Fibroblast of mammary gland (primary cell): ENCODE measurements at places on chromosomes 5 and 9.

- peak; percentile 64 for DNase-seq
Measured at GRCh38 chr9:69412741-69413150, 87.7 kb downstream of the ENTREP1 start.

DNA sequence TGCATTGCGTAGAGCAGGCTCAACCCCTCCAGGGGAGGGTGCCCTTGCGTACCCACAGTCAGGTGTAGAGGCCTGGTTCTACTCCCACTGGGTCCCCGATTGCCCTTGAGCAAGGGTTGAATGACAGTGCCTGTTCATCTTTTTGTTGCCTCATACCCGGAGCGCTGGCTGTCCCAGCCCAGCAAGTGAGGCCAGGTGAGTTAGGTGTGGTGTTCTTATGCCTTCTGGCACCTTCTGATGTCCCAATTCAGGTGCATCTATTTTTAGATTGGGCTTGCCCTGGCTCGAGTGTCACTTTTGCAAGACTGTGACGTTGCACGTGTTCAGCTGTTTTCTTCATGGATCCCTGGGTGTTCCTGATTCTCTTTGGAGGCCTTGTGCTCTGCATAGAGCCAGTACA is 257.8 kb downstream of the GOLPH3 start:
- no peak for DNase-seq

DNA sequence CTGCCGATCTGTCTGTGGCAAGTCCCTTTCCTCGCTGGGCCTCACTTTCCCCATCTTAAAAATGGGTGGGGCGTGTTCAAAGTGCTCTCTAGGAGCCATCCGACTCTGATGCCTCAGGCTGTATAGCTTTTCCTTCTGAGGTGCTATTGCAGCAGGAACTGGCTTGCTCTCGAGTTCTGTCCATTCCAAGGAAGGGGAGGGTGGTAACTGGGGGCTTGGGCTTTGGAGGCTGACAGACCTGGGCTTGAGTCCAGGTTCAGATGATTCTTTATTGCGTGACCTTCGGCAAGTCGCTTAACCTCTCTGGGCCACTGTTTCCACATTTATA is 139.5 kb downstream of the RGS3 start:
- DNase-seq, result no peak

DNA sequence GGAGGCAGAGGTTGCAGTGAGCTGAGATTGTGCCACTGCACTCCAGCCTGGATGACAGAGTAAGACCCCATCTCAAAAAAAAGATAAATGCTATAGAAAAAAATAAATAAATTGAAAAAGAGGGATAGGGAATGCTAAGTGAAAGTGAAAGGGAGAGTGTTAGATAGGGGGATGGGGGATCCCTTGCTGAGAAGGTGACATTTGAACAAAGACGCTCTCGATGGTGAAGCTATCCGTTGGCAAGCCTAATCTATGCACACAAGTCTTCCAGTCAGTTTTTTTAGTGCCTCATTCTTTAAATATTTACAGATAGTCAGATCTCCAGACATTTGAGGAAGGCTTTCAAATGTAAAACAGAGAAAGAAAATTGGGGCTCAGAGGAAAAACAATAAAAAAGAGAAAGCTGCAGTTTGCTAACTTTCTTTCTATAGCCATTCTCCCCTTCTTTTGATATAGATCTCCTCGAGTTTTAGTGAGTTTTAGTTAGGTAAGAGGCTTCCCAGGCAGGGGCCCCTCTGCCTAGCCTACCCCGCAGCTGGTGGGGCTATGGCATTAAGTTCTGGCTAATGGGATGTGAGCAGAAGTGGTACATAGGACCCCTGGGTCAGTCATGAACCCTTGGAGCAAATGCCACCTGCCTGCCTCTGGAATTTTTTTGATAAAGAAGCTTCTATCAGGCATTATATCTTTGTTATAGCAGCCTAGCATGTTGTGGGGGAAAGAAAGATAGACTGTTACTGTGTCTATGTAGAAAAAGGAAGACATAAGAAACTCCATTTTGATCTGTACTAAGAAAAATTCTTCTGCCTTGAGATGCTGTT is 12.0 kb downstream of the GLRX start:
- no peak for DNase-seq

DNA sequence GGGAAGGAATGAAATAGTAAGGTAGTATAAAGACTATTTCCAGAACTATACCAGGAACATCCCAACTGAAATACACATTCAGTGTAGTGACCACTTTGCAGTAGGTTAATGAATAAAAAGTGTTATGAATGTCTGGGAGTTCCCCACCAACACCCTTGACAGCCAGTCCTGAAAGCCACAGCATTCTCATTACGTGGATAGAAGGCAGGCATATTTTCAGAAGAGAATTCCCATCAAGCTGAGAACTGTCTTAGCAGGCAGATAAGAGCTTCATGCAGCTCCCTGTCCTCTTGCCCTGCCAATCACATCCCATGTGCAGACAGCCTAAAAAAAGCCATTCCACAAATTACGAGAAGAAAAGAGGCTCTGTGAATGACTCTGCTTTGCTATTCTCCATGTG is 695.0 kb downstream of the DTWD2 start:
- no peak for DNase-seq

GRCh38 chr5:133708331-133708850 is 96.0 kb upstream of the FSTL4 start:
- no peak for DNase-seq

DNA sequence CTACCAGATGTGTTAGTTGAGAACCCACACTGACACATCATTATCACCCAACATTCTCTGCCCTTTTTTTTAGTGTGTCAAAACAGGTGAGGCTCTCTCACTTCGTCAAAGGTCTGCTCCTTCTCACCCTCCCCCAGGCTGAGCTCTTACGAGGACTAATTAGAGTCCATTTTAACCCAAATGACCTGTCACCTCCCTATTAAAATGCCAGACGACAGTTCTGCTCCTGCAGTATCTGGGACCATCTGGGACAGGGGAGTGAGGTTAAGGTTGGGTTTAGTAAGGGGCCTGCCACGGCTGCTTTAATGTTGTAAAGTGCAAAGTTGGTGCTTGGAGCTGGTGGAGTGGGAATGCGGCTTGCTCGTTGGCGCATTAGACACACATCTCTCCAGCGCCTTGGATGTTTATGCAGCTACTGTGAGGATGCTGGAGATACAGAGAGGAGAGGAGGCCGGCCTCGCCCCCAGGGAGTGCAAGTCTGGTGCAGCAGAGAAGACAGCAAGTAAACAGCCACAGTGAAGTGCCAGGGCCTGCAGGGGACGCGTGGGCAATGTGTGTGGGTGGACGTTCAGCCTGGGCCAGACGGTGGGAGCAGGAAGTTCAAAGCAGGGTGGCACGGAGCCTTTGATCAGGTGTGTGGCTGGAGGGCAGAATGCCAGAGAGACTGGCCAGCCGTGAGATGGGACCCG is 96.2 kb downstream of the C9orf50 start:
- no peak for DNase-seq

DNA sequence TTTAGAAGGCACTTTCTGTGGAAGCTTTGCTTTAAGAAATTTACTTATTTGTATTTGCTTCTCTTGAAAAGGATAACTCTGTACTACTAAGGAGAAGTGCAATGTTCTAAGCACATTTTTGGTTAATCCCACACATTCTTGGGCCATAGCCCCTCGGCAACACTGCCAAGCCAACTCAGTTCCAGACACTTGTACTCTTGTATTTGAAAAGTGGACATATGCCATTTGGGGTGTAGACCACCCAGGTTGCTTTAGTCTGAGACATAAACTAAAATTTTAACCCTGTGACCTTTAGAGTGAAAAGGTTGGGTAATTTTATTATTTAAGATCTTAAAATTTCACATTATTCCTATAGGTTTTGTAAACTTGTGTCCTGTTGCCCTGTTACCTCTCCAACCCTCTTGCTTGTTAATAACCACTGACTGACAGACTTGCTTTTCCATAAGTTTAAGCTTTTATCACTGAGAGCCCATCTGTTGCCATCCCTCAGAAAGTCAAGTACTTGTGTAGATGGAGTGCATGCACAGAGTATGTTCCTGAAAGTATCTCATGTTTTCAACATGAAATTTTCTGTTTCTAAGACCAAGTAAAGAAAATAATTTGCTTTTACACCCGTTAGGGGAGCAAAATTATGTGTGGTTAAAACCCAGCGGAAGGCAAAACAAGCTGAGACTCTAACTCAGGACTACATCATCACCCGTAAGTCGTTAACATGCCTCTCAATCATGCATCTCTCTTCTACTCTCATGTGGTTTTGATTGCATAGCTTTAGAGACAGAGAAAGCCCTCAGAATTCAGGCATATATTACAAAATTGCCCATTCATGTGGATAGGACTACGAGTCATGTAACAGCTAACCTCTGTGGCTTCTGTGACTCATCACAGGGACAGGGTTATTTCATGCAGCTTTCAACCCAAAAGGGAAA is 117.3 kb downstream of the GDNF start:
- peak; percentile 98 for DNase-seq

- DNase-seq, result no peak
Measured at GRCh38 chr9:129667850-129668249, 2.4 kb downstream of the PRRX2 start.

GRCh38 chr9:21326526-21327139 is 8.6 kb downstream of the KLHL9 start:
- DNase-seq, result peak; percentile 59

DNA sequence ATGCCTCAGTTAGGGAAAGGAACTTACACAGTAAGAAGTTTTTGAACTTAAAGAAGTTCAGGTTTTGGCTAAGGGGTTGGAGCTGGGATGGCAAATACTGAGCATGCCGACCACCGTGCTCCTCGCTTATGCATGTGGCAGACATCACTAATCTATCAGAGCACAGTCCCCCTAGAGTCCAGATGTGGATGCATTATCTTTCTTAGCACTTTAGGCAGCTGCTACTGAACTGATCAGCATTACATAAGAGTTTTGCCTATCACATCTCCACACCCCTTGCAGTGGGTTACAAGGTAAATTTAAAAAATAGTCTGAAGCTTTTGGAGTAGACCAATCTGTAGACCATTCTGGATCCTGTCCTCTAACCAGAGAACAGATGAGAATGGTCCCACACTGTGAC is 22.4 kb downstream of the MACIR start:
- DNase-seq, result no peak

GRCh38 chr9:29685531-29685930 is 2112.2 kb upstream of the C9orf72 start:
- no peak for DNase-seq

GRCh38 chr5:32504989-32505596 is 60.6 kb upstream of the ZFR start:
- DNase-seq, result peak; percentile 97

GRCh38 chr5:31078956-31079355 is 114.5 kb upstream of the CDH6 start:
- DNase-seq, result no peak

GRCh38 chr9:125887172-125887571 is 140.0 kb downstream of the PBX3 start:
- DNase-seq, result peak; percentile 47

DNA sequence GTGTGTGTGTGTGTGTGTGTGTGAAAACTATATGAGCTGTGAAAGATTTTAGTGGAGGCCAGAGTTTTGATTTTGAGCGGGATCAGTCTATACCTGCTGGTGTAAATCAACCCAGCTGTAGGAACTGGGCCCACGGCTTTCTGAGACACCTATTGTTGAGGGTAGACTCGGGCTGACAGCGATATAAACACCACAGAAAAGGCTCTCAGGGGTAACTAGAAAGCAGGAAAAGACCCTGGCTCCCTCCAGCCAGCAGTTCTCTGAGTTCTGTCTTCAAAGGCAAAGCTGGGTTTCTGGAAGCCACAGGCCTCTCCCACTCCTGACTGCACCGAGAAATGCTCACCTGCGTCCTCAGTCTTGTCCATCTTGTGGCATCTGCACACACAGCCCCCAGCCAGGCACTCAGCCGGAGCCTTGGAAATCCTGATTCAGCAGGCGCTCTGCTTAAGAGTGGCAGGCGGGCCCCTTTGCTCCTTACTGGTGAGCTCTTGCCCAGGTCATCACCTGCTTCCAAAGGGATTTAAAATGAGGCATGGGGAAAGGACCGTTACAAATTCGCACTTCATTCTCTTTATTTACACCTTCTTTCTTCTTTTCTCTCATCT is 223.3 kb downstream of the NDUFS4 start:
- DNase-seq, result no peak

DNA sequence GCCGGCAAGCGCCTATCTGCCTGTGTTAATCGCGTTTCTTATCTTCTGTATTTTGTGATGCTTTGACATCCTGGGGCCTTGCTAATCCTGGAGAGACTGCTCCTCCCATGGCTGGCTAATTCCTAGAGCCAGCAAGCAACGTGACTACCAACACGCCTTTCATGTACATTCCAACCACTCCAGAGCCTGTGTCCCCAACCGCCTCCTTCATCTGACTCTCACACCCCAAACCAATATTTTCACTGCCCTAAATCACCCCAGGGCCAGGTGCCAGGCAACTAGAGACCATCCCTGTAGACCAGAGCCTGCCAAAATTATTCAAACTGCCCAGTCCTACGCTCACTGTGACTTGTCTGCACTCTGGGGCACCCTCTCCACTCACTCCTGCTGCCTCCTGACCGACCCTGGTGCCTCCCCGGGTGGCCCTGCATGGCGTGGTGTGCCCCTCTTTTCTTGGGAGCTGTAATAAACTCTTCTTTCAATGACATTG is 50.5 kb upstream of the COL5A1 start:
- no peak for DNase-seq

GRCh38 chr5:17381932-17382331 is 116.1 kb upstream of the TAF11L2 start:
- DNase-seq, result no peak

- DNase-seq, result no peak
Measured at GRCh38 chr9:69136779-69137178, 37.3 kb upstream of the TJP2 start.

DNA sequence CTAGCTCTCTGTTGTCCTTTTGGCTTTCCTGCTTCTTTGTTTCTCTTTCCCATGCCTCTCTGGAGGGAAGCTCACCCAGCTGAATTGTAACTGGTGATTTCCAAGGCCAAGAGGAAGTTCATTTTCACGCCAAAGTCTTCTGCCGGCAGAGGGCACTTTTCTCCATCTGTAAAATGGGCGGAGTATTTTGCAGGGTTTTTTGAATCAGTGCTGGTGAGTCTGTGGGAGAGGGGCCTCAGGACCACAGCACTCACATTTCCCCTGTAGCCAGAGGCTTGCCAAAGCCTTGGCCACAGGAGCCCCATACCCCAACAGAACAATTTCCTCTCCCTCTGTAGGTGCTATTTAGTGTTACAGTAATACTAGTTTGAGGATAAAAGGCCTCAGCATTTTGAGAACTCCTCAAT is 42.3 kb upstream of the MATR3 start:
- DNase-seq, result peak; percentile 12

DNA sequence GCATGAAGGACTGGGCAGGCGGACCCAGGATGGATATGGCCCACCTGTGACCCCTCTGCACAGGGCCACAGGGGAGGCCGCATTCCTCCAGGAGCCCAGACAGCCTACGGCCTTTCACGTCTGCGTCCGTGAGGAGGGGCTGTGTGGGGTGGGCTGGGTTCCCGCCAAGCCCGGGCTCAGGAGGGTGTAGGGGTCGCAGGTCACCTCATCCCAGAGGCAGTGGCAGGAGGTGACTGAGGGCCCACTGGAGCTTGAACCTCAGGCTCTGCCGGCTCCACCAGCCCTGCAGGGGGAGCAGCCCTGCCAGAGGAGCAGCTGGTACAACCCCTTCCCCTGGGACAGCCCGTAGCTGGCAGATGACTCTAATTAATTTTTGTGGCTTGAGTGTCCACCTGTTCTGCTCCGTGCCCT is 40.7 kb upstream of the CACNA1B start:
- no peak for DNase-seq
